ENCODE measurements at places on chromosomes 1 and 21.

DNA sequence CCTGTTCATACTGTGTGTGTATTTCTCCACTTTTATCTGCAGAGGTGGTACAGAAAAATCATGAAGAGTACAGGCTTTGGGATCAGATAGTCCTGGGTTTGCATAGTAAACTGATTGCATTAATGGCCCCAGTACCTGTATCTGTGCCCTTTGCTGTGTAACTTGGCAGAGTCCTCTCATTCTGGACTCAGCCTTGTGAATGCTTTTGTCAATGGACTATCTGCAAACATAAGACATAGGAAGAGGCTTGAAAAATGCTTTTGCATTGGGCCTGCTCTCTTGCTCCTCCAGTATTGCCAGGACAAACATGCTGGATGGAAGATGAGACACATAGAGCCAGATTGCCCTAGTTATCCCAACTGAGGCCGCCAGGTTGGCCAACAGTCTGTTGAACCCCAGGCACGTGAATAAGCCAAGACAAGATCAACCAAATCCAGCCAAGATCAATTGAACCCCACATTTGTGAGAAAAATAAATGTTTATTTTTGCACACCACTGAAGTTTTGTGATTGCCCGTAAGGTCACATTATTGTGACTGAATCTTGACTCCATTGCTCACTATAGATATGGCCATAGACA, 37.2 kb downstream of the ADCY10 start:
- no peak for DNase-seq

DNA sequence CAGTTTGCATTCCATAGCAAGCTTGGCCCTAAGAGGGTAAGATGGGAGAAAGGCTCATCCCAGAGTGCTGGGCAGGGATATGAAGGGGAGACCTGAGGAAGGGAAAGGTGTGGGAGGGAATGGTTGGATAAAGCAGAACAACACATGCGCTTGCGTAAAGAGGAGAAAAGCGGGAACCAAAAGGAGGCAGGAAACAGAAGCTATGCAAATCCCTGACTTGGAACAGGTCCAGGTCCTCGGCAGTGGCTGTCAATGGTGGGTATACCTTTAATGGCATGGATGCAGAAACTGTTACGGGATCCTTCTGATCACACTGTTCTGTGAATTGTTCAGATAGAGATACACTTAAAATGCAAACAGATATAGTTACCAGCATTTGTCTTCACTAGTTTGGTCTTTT, 455.6 kb downstream of the SIPA1L2 start:
- no peak for DNase-seq

DNA sequence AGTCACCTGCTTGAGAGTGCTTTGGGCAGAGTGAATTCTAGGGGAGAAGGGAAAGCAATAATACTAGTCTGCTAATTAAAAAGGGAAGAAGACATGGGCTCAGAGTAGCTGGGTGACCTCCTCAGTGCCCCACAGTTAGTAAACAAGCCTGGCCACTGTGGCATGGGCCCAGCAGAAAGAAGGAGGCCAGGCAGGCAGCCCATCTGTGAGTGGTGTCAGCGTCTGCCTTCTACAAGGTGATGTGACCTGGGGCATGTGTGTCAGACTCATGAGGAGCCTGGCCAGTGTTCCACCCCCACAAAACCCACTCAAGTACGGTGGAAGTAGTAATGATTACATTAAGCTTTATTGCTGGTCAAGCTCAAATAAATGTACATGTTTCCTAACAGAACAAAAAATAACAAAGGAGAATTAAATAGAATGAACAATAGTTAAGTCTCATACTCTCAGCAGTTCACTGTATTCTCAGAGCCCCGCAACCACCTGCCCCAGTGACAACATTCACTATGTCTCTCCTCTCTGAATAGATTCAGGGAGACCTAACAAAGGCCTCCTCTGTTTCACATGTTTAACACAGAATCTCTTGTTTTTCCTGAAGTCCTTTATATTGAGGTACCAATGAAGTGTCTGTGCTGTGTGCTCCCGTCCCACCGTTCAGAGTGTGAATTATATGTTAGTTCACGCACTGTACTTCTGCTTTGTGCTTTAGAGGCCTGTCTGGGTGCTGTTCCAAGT, 32.5 kb downstream of the SLC22A15 start:
- DNase-seq = no peak

DNA sequence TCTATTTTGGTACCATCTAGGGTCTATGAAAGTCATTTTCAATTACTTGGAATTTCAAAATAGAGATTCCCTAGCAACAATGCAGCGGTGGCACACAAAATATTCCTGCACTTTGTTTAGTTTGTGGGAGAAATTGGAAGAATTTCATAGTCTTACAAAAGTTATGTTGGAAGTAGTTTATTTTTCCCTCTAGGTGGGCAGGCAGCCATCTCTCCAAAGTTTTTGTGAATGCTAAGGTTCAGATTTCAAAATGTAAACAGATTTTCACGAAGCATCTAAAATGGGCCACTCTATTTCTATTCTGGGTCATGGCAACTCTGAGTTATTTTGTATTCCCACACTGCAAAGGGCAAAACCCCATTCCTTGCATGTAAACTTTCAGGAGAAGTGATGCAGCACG, 8.0 kb downstream of the SMCP start:
- no peak for DNase-seq

GRCh38 chr1:167065471-167065870, 24.7 kb downstream of the GPA33 start:
- DNase-seq = no peak
